ENCODE measurements at places on chromosomes 6 and 20.

- DNase-seq, result peak; percentile 22
Observed at GRCh38 chr20:46951405-46951804, 56.8 kb downstream of the EYA2 start.

DNA sequence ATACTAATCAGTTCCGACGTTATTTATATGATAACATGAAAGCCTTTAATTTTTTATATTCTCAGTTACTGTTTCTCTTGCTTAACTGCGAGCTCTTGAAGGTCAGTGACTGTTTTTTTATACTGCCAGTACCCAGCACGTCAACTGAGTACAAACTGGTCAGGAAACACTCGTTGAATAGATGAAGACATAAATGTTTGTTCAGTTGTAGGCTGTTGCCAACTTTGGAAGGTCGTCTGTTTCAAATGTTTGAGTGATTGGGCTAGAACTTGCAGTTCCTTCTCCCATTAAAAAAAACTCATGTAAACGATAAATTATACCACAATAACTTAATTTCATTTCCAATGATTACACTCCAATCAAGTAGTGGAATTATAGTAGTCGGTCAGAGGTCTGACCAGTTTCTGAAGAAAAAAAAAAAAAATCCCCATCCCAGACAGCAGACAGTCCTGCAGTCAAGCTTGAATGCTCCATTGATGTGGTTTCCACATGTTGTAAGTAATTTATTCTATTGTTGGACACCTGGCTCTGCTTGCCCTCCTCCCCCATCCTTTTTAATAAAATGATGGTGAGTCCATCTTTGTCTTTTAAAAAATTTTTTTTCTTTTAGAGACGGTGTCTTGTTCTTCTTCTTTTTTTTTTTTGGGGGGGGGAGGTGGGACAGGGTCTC is 81.1 kb downstream of the SASH1 start:
- no peak for DNase-seq

DNA sequence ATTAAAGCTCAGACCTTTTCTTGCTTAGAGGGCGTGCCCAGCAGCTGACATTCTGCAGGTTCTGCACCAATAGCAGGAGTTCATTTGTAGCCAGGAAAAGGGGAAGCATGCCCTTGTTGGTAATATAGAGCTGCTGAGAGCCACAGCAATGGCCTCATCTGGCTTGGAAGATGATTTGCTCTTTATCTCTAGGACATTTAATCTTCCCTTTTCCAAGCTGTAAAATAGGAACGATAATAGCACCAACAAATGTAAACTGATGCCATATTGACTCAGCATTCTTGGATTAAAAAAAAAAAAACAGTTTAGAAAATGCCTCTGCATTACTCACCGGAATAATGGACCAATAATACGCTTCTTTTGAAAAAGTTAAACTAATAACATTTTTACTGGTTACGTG is 93.4 kb upstream of the SLC2A12 start:
- DNase-seq, result no peak

GRCh38 chr20:48739395-48740291 is 88.2 kb downstream of the PREX1 start:
- peak; percentile 52 for DNase-seq

DNA sequence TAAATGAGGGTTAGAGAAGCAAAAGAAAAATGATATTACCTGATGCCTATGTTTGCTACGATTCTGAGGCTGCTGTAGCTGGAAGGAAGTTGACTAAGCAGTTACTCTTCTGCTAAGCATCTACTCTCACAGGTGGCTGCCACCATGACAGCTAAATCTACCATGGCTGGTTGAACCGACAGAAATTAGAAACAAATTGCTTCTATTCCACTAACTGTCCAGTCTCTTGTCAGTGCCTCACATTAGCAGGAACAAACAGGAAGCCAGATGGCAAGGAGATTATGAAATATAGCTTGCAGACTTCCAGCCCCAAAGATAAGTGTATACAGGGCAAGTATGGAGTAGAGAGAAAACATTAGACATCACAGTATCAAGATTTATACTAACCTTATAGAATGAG is 59.4 kb upstream of the TMEM200A start:
- DNase-seq, result no peak

DNA sequence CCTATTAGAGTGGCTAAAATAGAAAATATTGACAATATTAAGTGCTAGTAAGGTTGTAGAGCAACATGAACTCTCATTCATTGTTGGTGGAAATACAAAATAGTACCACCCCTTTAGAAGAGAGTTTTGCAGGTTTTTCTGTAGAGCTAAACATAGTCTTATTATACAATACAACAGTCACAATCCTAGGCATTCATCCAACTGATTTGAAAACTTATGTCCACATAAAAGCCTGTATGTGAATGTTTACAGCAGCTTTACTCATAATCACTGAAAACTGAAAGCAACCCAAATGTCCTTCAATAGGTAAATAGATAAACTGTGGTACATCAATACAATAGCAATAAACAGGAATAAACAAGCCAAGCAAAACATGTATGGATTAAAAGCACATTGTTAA is 162.6 kb upstream of the PRND start:
- DNase-seq, result no peak

GRCh38 chr6:14121936-14122344 is 4.4 kb downstream of the CD83 start:
- DNase-seq, result peak; percentile 59

GRCh38 chr6:36808634-36809033 is 30.6 kb downstream of the CPNE5 start:
- DNase-seq, result no peak

DNA sequence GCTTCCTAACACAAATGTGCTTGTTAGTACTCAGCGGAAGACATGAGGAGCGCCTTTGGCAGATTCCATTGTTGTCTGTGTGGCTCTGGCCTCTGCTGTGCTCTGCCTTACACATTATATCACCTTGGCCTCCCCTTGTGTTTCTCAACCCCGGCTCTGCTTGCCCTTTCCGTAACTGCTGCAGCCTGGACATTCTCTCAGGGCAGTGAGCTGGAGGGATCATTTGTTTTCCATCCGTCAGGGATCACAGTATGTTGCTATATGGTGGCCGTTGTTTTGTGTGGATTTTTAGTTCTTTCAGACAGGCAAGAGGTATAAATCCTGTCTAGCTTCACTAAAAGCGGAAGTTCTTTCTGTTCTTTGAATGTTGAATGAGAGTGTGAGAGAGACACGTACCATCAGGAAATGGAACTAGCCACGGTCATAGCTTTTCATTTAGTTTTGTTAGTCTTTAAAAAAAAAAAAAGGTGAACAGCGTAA is 175.1 kb downstream of the JARID2 start:
- DNase-seq, result no peak

Data from stimulated activated CD4-positive, alpha-beta T cell treated with anti-CD3 and anti-CD28 coated beads, Interleukin-1b, Interleukin-23, amount 100 ng/mL, for 48 hours (primary cell).